ENCODE measurements at places on chromosomes 7 and 10.

- DNase-seq: peak; percentile 31
Measured at GRCh38 chr7:45974540-45975360, 53.7 kb upstream of the IGFBP3 start.

DNA sequence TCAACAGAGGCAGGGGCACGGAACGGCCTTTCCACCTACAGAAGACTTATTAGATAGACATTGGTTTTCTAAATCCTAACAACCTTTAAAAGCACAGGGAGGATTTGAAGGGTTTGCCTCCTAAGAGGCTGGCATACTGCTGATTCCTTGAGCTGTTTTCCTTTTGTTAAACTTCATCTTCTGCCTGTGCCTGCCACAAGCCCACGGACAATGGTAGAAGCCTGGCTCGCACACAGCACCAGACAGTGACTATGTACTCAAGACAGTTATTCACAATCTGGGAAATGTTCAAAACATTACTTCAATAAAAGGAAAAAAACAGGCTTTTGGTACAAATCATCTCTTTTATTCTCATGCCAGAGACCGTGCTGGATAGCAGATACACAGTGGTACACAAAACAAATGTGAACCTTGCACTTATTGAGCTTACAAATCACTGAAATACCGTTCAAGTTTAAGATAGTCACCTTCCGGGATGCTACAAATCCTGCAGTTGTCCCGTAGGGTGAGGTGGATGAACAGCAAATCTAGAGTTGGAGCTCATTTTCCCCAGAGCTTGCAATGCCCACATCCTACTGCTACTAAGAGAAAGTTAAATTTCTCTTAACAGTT lies 63.9 kb downstream of the VPS41 start:
- peak; percentile 7 for DNase-seq

- no peak for DNase-seq
Measured at GRCh38 chr7:509426-510130, 10.1 kb downstream of the PDGFA start.

GRCh38 chr10:42979181-42979580 lies 97.7 kb upstream of the RET start:
- DNase-seq: no peak

DNA sequence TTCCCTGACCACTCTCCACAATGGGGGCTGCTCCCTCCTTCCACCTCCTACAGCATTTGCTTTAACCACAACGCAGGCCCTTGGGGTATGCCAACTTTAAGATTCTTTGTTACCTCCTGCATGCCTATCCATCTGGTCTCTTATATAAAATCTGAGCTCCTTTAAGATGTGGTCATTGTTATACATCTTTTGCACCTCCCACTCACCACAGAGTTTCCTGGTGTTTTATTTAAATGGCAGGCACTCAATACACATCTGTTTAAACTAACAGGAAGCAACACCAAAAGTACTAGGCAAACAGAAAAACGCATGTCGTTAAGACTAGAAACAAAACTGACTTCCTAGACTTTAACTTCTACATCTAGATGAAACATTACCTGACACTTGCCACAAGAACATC lies 36.3 kb downstream of the SLC25A13 start:
- no peak for DNase-seq

DNA sequence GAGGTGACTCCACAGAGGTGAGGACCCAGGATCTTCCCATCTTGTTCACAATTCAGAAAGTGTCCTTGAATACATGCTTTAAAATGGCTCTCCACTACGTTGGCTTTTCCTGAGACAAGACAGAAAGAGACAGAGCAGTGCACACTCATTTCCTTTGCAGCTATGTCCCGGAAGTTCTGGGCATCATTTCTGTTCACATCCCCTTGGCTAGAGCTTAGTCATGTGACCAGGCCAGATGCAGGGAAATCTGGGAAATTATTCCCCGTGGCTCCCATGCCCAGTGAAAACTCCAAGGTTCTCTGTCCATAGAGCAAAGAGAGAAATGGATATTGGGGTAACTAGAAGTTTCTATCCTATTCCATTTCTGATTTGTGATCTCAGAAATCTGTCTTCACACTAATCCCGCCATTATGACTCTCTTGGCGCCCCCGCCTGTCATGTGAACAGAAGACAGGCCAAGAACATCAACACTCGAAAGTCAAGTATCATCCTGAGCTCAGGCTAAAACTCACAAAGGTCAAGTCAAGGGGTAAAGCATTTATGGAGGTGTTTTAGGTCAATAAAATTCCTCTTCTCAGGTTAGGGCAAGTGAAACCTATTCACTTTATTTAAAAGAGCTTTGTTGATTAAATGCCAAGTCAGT lies 251.4 kb upstream of the HABP2 start:
- peak; percentile 3 for DNase-seq

DNA sequence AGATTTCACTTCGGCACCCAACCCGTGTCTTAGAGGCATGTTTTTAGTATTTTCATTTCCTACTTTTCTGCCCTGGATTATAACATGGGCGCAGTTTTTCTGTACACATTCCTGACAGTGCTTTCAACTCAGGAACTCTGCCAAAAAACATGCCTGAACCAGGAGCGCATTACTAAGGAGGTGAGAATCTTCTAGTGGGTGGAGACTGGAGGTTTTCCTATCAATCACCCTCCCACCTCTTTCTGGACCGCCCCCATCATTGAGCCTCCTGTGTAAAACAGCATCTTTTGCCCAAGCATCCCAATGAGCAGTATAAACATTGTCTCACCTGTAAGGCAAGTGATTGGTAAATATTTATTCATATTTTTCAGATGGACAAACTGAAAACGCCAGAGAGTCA lies 53.2 kb downstream of the STK17A start:
- DNase-seq: peak; percentile 37

GRCh38 chr10:114811862-114812261 lies 9.7 kb upstream of the FHIP2A start:
- DNase-seq: no peak

- DNase-seq: no peak
Measured at GRCh38 chr10:74529205-74529604, 297.2 kb upstream of the KAT6B start.

DNA sequence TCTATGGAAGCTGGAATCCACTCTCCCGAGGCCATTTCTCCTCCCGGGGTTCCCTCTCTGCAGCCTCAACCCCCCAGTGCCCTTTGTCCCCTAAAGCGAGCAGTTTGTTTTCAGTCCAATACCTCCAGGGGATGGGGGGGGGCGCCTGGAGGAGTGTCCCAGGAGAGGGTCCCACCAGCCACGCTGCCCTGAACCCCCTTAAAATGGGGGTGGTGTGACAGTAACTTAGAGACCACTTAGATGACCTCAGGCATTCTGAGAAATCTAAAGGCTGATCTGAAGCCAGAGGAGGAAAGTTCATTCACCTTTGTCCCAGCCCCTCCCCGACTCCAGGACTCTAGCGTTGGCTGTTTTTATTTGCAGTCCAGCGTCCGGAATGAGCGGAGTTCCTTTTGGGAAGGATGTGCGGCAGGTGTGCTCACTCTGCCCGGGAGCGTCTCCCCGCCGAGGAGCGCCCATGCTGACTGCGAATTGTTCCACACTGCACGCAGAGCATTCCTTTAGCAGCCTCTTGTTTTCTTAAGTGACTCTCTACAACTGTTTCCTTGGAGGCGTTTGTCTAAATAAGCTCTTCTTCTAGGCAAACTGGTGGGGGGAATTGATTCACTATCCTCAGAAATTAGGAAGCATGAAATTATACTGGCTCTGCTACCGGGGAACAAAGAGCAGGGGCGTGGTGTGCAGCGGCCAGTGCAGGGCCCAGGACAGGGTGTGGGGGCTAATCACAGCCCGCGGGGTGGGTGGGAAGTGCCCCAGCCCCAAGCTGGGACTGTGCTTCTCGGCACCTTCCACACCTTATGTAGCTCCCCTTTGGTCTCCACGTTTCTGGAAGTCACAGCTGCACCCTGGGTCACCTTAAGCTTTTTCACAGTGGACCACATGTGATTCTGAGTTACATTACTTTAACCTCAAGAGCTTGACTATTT lies 46.3 kb downstream of the SYPL1 start:
- DNase-seq: peak; percentile 33

- DNase-seq: no peak
Measured at GRCh38 chr7:79320741-79321473, 132.6 kb downstream of the MAGI2 start.

- DNase-seq: no peak
Measured at GRCh38 chr7:78435355-78435754, 636.8 kb downstream of the PHTF2 start.

DNA sequence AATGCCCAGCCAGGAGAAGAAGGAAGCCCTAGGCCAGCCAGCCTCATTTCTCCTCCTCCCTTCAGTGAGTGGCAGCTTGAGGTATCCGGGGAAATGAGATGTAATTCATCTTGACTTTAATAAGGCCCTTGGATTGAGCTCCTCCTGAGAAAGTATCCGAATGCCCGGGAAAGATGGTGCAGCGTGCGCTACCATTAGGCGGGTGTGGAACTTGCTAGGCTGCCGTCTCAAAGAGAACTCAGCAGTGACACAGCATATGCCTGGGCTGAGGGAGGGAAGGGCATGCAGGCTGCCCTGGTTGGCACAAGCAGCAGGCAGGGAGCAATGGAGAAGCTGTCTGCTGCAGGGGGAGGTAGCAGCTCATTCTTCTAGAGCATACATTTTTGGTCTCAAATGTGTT lies 659.8 kb upstream of the FOXK1 start:
- no peak for DNase-seq

DNA sequence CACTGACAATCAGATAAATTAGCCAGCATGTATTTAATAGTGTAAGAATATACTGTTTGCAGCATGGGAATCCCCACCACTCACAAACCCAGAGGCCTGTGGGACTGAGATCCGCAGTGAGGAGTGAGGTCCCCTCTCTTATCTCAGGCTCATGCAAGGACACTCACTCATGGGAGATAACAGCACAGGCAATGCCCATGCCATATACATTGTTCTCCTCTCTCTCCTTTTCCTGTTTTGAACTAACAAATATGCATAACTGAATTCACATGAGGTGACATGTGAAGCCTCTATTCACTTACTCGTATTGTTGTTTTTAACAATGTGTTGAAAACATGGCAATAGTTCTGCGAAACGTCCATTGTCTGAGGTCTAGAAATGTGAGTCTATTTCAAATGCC lies 230.5 kb downstream of the ARHGAP21 start:
- no peak for DNase-seq

GRCh38 chr7:20296444-20296843 lies 34.3 kb upstream of the ITGB8 start:
- DNase-seq: peak; percentile 1

DNA sequence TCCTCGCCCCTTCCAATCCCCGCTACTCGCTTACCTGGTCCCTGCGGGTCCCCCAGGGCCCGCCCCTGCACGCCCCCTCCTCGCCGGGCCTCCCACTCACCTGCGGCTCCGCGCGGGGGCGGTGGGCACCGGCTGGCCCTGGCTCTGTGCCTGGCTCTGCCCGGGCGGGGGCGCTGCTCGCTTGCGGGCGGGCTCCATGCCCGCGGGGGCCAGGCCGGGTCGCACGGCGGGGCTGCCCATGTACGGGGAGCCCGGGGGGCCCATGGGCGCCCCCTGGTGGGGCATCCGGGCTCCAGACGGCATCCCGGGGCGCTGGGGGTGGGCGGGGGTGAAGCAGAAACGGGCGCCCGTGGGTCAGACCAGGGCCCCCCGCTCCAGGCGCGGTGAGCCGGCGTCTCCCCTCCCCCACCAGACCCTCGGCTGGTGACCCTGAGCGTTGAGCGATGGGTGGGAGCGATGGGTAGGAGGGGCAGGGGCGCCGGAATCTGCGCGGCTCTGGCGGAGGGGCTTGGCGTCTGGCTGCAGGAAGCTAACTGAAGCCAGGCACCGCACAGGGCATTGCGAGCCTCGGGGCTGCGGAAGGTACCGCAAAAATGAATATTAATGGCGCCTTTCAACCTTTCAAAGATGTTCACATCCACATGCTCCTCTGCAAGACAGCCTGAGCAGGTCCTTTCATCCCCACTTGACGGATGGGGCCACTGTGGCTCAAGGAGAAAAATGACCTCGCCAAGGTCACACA lies 3.0 kb downstream of the SMARCD3 start:
- DNase-seq: no peak

GRCh38 chr10:12269056-12269455 lies 73.1 kb downstream of the CDC123 start:
- DNase-seq: no peak

GRCh38 chr7:77222065-77222464 lies 22.4 kb upstream of the FGL2 start:
- DNase-seq: no peak

- DNase-seq: no peak
Measured at GRCh38 chr7:132090444-132090843, 485.8 kb downstream of the PLXNA4 start.

GRCh38 chr7:31710171-31710570 lies 23.2 kb downstream of the PPP1R17 start:
- no peak for DNase-seq

- DNase-seq: no peak
Measured at GRCh38 chr10:93410697-93411348, 71.3 kb downstream of the MYOF start.

DNA sequence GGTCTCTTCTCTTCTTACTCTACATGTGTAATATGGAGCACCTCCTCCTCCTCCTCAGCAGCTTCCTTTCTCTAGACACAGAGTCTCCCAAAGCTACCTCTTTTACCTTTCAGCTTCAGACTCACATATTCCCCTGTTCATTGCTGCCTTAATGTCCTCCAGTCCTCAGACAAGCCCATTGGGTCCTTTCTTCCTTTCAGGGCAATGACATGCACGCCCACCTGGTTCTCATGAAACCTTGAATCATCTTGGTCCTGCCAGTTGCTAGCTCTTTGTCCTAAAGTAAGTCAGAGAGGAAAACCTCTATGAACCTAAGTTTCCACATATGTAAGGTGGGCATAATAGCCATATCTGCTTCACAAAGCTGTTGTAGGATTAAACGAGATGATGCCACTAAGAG lies 227.0 kb downstream of the RPS24 start:
- no peak for DNase-seq

DNA sequence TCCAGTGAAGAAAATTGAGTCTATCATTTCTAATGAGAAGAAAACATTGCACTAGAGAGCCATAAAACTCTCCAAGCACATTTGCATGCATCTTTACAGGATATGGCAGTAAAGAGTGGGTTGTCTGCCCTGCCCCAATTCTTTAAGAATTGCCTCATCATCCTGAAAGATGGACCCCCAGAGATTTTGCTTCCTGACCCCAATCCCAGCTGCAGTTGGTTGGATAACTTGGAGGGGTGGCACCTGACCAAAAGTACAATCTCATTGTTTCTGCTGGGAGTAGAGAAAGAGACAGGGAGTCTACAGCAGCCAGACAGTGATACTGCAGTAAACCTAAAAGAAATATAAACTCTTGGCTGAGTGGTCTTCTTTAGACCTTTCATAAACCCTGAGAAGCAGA lies 49.1 kb upstream of the ADCY1 start:
- no peak for DNase-seq

GRCh38 chr7:6536262-6537260 lies 14.7 kb downstream of the GRID2IP start:
- no peak for DNase-seq

- DNase-seq: no peak
Measured at GRCh38 chr10:88036126-88036525, 172.7 kb downstream of the PTEN start.

- DNase-seq: no peak
Measured at GRCh38 chr7:92614660-92615174, 24.5 kb upstream of the FAM133B start.

GRCh38 chr7:37234928-37235327 lies 213.7 kb downstream of the ELMO1 start:
- DNase-seq: peak; percentile 6

Measured in HepG2 (cell line).